ENCODE measurements at places on chromosomes 1 and 21.
A peak's percentile ranks its signal among the peaks of the same experiment; 100 is the strongest.

- DNase-seq = no peak
Observed at GRCh38 chr1:153941826-153942725, 4.4 kb downstream of the DENND4B start.

DNA sequence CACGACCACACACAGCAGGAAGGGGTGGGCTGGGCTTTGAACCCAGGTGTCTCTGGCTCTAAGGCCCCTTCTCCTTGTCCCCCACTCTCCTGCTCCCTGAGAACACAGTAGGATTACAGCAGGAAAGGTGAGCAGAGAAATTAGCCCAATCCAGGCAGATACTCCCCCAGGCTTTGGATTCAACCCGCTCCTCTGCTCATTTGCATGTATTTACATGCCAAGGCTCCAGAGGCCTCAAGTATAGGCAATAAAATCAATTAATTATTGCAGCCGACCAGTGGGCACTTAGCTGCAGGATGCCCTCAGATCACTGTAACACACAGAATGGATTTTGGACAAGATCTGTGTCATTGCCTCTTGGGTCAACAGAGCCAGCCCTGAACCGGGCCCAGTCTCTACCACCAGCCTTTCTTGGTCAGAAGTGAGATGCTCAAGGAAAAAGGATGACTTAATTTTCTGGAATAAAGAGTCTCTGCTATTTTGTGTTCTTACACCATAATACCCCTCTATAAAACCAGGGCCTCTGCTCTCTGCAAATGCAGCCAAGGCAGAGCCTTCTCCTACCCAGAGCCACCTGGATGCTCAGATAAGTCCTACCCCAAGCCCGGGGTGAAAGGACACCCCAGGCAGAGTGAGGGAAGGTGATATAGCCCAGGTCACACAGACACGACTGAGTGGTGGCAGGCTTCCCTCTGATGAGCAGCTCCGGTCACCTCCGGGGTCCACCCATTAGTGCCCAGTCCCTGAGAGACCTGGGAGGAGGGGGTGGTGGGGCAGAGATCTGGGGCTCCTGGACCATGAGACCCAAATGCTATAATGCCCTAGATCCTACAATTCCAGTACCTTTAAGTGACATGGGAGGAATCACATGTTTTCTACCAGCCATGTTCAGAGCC lies 28.9 kb downstream of the MATN1 start:
- no peak for DNase-seq

GRCh38 chr1:175380521-175381300 lies 188.1 kb upstream of the KIAA0040 start:
- no peak for DNase-seq

GRCh38 chr21:42248783-42249597 lies 30.1 kb downstream of the ABCG1 start:
- no peak for DNase-seq

- DNase-seq = no peak
Observed at GRCh38 chr1:65055747-65056146, 89.4 kb upstream of the JAK1 start.

- DNase-seq = no peak
Observed at GRCh38 chr1:118136187-118136941, 48.7 kb downstream of the SPAG17 start.

GRCh38 chr1:67372136-67372535 lies 58.1 kb downstream of the SERBP1 start:
- DNase-seq = no peak

DNA sequence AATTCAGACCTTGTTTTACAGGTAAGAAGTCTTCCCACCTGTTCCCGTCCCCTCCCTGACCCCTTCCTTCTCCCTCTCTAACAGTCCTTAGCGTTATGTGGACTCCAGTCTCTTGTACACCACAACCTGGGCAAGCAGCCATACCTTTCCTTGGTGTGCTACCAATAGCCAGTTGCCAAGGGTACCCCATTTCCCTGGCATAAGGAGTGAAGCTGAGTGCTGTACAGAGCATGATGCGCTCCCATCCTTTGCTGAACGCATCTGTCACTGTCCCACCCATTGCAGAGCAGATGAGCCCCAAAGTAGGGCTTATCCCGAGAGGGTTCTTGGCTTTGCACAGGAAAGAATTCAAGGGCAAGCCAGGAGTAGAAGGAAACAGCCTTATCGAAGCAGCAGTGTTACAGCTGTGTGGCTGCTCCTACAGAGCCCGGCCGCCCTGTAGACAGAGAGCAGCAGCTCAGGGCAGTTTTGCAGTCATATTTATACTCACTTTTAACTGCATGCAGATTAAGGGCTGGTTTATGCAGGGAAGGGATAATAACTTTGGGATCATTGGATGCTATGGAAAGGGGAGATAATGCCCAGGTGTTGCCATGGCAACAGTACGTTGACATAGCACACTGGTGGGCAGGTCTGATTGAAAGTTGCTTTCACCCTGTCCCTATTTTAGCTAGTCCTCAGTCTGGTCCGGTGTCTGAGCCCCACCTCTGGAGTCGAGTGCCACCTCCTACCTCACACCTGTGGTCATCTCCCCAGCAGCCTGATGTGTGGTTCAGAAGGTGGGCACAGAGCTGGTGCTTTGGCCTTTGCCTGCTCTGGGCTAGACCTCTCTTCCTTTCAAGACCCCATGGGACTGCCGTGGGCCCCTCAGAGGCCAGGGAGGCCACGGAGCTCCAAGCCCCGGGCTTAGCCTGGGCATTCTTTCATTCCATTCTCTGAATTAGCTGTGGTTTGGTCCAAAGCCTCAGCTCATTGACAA lies 5.1 kb downstream of the FHAD1 start:
- no peak for DNase-seq

GRCh38 chr1:89286549-89287180 lies 14.0 kb upstream of the GBP5 start:
- no peak for DNase-seq

- DNase-seq = no peak
Observed at GRCh38 chr1:915295-916172, 8.2 kb upstream of the SAMD11 start.

DNA sequence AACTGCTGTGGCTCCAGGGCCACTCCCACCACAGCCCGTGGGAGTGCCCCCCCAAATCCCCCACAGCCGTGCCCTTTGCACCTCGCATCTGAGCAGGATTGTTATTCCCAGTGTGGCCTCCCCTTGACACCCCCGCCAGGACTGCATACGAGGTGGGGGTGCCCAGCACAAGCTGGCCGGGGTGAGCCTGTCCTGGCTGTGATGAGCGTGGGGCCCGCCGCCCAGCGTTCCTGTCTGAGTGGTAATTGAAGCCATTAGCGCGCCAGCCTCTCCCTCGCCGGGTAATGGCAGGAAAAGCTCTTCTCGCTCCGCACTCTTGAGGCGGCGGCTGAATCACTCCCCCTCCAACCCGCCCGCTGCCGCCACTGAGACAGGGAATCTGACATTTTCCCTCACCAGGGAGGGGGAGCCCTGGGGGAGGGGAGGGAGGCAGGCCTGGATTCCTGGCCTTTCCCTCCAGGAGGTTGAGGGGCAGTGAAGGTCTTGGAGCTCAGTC lies 27.7 kb downstream of the PTPRF start:
- DNase-seq = no peak

DNA sequence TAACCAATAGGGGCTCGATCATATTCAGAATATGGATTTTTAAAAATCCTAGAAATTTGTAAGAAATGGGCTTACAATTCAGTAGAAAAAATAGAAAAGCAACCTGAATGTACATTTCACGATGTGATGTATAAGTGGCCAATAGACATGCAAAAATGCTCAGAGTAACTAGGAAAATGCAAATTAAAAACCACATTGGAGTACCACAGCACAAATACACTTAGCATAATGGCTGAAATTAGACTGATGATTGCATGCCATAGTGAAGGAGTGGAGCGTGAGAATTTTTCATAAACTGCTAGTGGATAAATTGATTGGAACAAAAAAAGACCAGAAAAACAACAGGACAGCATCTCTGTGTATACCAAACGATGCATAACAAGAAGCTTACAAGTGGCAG lies 102.3 kb downstream of the DYRK1A start:
- DNase-seq = no peak

DNA sequence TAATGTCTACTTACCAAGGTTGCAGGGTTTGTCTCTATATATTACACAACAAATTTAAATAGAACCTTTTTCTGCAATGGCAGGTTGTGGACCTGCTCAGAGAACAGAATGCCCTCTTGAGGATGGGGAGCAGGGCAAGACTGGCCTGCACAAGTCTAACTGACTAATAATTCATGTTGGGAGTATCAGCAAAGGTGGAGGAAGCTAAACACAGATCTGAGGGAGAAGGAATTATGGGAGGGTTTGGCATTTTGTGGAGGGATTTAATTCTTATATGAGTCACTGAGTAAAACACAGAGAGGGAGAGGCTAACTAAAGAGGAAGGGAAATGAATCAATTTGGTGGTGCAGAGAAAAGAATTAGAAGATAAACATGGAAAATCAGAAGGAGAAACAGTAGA lies 40.0 kb downstream of the CLDN17 start:
- DNase-seq = no peak

- no peak for DNase-seq
Observed at GRCh38 chr1:108050158-108050557, 85.2 kb upstream of the VAV3 start.

DNA sequence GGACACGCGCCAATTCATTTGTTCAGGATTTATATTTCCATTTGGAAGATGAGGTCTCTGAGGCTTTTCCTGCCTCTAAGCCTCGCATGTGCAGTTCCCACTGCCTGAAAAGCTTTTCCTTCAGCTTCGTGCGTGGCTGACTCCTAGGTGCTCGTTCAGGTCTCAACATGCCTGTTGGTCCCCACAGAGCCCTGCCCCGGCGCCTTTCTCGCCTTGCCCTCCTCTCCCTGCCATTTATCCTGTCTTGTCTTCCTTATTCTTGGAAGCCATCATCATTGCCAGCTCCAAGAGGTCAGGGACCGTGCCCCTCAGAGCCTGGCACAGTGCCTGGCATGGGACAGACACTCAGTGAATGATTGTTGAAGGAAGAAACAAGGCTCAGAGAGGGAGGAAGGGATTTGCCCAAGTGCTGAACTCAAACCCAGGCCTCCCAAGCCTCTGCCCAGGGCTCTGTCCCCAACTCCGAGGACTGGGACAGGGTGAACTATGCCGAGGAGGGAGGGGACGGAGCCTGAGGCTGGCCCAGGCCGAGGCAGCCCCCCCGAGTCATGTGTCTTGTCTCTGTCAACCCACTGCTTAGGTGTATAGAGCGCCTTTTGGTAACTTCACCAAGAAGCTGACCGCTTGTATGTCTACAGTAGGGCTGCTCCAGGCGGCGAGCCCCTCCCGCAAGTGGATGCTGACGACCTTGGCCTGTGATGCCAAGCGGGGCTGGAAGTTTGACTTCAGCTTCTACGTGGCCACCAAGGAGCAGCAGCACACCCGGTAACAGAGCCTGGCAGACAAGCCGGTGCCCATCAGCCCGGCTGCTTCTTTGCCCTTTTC lies 47.3 kb downstream of the DISP3 start:
- no peak for DNase-seq

GRCh38 chr1:69272684-69273083 lies 295.0 kb upstream of the LRRC7 start:
- DNase-seq = no peak

DNA sequence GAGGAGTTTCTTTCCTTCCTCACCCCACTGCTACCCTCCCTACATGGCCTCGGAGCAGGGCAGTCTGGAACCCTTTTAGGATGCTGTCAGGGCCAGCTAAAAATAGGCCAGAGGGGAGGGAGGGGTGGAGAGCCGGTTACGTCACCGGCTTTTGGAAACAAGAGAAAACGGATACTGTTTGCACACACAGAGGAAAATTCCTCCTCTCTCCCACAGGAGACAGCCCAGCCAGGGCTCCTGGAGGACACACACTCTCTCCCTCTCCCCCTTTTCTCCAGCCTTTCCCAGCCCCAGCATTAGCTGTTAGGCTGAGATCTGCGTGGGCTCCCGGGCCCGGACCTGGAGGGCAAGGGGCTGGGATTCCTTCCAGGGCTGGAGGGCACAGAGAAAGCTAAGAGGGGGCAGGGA lies 20.0 kb upstream of the ALDH4A1 start:
- DNase-seq = no peak

GRCh38 chr1:150152772-150153456 lies 3.2 kb downstream of the PLEKHO1 start:
- no peak for DNase-seq

- DNase-seq = no peak
Observed at GRCh38 chr1:70426154-70427131, 15.4 kb downstream of the CTH start.

DNA sequence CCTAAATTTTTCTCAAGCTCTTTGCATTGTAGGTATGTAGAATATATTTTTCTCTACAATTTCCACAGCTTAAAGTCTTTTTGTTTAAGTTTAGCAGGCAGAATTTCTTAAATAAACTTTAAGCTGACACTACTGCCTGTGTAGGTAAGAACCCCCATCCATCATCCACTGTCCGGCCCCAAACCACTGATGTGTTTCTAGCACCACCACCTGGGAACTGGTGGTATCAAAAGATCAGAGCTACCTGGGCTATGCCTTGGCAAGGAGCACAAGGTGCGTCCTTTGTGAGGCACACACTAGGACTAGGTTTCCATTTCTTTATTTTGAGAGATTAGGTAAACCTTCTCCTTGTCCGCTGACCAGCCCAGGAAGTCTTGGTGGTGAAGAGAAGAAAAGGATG lies 10.5 kb upstream of the LELP1 start:
- DNase-seq = no peak

- DNase-seq = no peak
Observed at GRCh38 chr1:178684542-178685000, 40.5 kb upstream of the RALGPS2 start.

GRCh38 chr1:111756124-111756513 lies 418 bp downstream of the DDX20 start:
- DNase-seq = no peak

DNA sequence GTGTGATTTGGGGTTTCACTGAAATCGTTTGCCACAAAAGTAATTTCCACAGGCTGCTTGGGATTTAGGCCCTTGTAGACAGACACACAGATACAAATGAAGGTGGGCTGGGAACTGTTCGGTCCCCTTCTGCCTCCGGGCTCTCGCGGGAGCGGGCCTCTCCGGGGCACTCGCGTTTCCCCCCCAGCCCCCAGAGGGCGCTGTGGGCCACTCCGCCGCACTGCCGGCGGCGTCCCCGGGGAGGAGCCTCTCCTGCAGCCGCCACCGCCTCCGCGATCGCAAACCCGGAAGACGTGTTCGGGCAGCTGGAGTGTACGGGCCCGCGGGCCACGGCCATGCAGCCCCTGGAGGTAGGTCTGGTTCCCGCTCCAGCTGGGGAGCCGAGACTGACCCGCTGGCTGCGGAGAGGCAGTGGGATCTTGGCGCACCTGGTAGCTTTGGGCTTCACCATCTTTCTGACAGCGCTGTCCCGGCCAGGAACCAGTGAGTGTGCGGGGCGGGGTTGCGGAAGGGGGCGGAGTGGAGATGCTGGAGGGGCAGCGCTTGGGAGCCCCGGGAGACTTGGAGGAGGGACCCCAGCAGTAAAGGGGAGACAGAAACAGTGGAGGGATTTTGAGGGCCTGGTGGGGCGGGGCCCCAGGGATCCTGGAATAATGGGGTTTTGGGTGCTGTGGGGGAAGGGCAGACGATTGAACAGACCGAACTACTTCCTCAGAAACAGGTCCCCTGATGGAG lies at the start of gene CYB561D1:
TSS of gene CYB561D1 (plus strand) at position 290 of the 735 bp plus-strand sequence. CDS start at position 336, 46 bp downstream.
- peak; percentile 84 for DNase-seq

DNA sequence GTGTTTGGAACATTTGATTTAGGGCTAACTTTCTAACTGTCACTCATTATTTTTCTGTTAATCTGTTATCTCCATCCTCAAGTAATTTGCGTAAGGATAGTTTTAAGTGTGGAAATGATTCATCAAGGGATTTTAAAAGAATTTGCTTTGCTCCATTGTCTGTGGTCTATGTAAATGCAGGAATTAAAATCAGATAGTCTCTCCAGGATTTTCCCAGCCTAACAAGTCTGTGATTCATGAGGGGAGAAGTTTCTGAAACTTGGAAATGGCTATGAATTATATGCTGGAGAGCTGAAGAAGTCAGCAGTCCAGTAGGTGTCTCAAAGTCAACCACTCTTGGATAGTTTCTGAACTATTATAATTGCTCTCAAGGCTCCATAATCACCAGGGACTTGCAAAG lies 264.5 kb downstream of the MRPL39 start:
- no peak for DNase-seq

All from stimulated activated CD4-positive, alpha-beta T cell treated with anti-CD3 and anti-CD28 coated beads, Interleukin-2, amount 100 ng/mL, for 4 hours (primary cell).